T1000 (cell line): ENCODE measurements at places on chromosomes 3 and 15.

GRCh38 chr15:40769274-40770146 is at the start of gene C15orf62:
TSS of gene C15orf62 (plus strand) at chr15:40769980. CDS start at chr15:40770496, 516 bp downstream.
- peak; percentile 83 for DNase-seq

- DNase-seq, result no peak
Observed at GRCh38 chr15:79930516-79930915, 33.7 kb upstream of the MTHFS start.

GRCh38 chr3:41464401-41464800 is 265.1 kb downstream of the CTNNB1 start:
- no peak for DNase-seq

DNA sequence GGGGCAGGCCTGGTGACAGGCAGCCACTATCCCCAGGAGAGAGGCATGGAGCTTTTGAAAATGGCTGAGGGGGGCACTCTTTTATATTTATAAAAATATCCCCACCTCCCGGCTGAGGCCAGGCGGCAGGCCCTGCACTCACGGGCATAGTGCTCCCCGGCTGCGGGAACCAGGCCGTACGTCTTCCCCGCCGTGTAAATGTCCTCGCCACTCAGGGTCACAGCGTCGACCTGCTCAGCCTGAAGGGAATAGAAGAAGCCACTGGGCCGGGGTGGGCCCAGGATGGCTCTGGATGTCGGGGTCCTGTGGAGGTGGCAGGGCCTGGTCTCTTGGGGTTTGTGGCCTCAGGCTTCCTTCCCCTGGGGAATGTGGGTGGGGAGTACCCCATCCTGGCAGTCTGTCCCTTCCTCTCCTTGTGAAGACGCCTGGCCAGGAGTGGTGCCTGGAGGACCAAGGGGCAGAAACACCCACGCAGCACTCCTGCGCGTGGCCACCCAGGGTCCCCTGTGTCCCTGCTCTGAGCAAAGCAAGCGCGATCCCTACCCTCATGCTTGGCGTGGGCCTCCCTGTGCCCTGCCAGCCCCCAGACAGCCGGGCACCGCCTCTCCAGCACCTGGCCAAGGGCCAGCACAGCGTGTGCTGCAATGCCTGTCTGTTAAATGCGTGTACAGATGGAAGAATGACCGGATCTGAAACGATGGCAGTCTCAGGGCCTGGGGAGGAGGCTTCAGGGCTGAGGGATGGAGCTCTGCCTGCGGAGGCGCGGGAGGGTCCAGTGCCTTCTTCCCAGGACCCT is 18.9 kb downstream of the MELTF start:
- no peak for DNase-seq

DNA sequence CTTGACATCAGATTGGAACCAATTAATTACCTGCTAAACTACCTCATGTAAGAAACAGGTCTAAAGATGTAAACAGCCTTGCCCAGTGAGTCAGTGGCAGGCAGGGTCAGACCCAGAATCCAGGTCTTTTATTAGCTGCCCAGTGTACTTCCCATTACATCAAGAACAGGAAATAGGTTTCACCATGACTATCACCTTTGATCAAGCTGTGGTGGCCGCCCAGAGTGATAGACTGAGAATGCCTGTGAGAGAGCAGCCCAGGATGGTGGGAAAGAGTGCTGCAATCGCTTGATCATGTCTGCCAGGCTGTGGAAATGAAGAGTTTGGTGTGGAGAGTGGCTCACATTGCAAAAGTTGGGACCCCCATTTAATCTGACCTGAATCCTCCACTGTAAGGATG is 61.3 kb upstream of the PIAS1 start:
- DNase-seq, result no peak

DNA sequence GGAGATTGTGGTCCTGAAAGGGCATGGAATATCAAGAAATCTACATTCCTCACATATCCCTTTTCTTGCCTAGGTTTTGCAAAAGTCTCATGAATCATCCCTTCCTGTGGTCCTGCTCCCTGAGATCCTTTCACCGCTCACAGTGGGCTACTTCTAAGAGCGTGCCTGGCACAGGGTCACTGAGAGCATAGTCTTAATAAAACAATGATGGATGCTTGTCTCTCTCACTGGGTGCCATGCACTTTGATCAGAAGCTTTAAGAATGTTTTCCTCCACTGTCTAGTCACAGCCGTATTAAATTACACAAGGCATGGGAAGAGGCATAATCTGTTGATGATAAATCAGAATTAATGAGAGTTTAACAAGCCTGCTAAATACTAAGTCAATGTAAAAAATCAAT is 269.7 kb upstream of the ATP10A start:
- no peak for DNase-seq

DNA sequence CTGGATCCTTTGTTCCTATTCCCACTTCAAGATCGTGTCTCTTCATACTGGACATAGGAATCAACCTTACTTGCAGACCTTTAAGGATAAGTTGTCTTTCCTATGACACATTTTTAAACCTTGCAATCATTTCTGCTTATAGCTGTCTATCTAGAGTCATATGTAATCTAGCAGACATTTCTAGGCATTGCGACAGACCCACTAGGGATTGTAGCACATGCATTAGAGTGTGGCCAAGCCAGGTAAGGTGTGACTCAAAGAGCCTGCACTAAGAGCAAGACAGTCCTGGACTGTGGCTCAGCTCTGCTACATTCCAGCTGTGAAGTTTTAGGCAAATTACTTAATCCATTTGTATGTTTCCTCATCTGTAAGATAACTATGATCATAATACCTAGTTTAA is 38.8 kb upstream of the BFSP2 start:
- DNase-seq, result no peak

GRCh38 chr15:38130740-38131498 is 121.7 kb upstream of the SPRED1 start:
- peak; percentile 56 for DNase-seq

- no peak for DNase-seq
Observed at GRCh38 chr15:32981536-32981935, 213.0 kb downstream of the FMN1 start.

GRCh38 chr3:46378426-46378942 is 7.7 kb downstream of the CCR5 start:
- no peak for DNase-seq
